ENCODE measurements at places on chromosomes 11 and 22.
A peak's percentile ranks its signal among the peaks of the same experiment; 100 is the strongest.

GRCh38 chr11:134337051-134337450 lies 5.3 kb downstream of the GLB1L2 start:
- DNase-seq, result no peak

DNA sequence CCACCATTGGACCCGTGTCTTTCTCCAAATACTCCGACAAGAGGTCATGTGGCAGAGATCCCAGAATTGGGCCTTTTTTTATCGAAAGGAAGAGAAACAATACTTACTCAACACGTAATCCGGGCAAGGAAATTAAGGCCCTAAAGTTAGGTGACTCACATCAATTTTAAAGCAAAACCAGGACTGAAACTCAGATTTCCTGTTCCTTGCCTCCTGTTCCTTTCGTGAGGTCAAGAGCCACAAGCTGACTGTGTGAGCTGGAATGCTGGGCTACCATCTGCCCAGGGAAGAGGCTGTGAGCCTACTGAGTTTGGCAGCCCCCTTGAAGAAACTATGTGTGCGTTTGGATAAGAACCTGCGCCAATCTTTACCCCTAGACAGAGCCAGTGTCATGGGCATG lies 27.1 kb upstream of the MRGPRX2 start:
- no peak for DNase-seq

- DNase-seq, result no peak
These were observed 99.9 kb downstream of the NECTIN1 start for GRCh38 chr11:119629085-119629484.

DNA sequence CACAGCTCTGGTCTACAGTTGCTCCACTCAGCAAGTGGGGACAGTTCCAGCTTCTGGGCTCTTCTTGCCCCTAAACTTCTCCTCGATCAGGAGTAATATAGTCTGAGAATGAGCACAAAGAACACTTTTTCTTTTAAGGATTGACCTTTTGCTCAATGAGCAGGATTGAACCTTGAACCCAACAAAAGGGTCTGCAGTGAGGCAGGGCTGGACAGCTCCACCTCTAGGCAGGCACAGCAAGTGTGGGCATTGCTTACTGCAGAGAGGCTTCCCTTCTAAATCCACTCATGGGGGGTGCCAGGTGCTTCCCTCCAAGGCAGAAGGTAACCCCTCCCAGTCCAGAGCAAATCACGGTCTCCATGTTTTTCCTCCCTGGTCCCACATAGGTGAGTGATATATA lies 279.5 kb downstream of the ST3GAL4 start:
- no peak for DNase-seq

GRCh38 chr11:102436561-102436960 lies 16.0 kb downstream of the TMEM123 start:
- no peak for DNase-seq

DNA sequence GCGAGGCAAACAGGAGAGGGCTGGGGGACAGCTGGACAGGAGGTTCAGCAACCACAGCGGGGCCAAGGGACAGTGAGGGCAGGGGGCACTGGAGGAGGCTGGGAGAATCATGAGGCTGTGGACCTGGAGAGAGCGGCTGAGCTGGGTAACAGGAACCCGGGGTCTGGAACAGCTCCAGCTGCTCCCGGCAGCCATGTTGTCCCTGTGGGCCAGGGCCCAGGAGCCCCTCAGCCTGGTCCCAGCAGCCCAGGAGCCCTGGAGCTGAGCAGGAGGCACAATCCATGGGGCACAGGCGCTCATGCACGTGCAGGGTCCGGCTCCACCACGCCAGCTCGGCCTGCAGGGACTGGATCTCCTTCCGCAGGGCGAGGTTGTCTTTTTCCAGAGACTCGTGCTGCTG lies 7.4 kb downstream of the BATF2 start:
- no peak for DNase-seq

- DNase-seq, result peak; percentile 82
These were observed at the start of gene FADD for GRCh38 chr11:70202920-70203750. Gene FADD, plus strand, starts transcription at chr11:70203296. Its CDS starts 164 bp downstream, at chr11:70203460.

- DNase-seq, result no peak
These were observed 91.2 kb downstream of the GRIA4 start for GRCh38 chr11:105701098-105701497.

GRCh38 chr11:88629496-88629895 lies 292.0 kb upstream of the CTSC start:
- no peak for DNase-seq

DNA sequence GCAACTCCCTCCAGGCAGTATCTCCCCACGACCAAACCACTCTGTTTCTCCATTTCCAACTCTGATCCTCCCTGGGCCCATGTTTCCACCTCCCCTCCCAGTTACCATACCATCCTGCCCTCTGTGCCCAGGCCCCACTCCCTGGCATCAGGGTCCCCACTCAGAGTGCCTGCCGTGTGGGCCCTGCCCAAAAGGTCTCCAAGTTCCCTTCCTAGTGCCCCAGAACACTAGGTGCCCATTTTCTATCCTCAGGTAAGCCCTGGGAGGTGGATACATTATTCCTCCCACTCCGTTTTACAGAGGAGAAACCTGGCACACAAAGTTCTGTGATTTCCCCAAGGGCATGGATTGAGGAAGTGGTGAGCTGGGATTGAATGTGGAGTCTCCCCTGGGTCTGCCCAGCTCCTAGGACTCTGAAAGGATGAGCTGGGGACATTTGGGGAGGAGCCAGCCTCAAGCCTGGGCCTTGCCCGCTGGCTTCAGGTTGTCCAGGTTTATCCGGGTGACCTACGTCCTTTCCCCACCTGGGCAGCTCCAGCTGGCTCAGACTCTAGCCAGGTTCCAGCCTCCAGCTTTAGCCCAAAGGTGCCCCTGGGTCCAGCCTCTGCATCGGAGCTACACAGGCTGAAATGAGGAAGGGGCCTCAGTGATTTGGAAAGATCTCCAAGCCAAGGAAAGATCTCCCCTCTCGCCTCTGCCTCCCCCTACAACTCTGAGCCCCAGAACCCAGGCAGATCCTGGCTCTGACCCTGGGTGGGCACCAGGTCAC lies 2.2 kb upstream of the GSTT4 start:
- no peak for DNase-seq

DNA sequence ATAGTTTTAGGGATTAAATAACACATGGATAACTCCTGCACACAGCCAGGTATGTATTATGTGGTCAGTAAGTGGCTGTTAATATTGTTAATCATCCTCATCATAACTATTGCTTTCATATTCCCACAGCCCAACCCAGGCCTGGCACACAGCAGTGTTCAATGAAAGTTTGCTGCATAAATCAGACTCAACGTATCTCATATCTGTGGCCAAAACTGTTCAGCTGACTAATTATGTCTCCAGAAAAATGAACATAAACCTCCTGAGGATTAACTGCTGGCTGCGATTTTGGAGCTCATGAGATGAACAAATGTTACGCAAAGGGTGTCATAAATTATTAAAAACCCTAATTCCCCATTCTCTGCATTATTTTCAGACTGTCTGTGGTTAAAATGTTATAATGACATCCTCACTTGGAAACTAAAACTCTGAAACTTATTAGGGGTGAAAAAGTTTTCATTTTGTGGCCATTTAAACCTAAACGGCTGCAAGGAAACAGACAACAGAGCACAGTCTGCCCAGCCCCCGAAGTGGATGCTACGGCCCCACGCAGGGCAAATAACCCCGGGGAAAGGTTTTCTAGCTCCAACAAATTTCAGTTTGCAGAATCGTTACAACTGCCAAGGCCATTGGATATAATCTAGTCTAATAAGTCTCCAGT lies 17.3 kb downstream of the ABCC8 start:
- no peak for DNase-seq

- DNase-seq, result peak; percentile 34
These were observed 325.7 kb downstream of the SHANK2 start for GRCh38 chr11:70926543-70927201.

- no peak for DNase-seq
These were observed 89.0 kb downstream of the APIP start for GRCh38 chr11:34827228-34827627.

DNA sequence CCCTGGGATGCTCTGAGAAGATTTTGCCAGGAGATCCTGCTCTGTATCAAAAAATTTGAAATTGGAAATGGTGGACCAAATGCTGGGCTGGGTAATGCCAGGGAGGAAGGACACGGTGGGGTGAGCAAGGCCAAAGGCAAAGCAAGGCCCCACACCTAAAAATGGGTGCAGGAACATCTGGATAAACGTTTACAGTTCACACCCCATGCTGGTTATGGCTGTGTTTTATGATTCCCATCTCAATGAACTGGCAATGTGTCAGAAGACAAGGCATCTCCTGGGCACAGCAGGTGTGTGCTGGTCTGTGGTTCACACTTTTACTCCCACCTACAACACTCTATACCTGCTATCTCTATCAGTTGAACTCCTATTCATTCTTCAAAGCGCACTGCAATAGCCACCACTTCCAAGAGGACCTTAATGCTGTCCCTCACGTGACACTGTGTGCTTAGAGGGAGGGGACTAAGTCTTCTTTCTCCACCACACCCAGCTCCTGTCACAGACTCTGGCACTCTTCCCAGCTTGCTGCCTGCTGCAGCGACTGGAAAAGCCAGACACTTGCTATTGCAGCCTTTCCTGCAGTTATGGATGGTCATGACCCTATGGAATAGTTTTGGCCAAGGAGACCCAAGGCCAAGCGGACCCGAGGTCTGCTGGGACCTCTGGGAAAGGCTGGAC lies 277.5 kb downstream of the CTTN start:
- DNase-seq, result no peak

- DNase-seq, result no peak
These were observed 858.4 kb downstream of the NTM start for GRCh38 chr11:132228746-132229325.

DNA sequence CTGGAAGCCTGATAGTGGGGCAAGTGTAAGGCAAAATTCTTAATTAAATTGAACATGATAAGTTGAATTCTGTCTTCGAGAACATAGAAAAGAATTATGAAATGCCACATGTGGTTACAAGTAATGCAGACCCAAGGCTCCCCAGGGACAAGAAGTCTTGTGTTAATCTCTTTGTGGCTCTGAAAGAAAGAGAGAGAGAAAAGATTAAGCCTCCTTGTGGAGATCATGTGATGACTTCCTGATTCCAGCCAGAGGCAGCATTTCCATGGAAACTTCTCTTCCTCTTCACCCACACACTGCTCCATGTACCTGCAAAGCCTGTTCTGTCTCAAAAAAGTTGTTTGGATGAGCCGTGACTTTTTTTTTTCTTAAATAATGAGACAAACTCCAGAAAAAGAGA lies 1.9 kb upstream of the TYR start:
- DNase-seq, result no peak

DNA sequence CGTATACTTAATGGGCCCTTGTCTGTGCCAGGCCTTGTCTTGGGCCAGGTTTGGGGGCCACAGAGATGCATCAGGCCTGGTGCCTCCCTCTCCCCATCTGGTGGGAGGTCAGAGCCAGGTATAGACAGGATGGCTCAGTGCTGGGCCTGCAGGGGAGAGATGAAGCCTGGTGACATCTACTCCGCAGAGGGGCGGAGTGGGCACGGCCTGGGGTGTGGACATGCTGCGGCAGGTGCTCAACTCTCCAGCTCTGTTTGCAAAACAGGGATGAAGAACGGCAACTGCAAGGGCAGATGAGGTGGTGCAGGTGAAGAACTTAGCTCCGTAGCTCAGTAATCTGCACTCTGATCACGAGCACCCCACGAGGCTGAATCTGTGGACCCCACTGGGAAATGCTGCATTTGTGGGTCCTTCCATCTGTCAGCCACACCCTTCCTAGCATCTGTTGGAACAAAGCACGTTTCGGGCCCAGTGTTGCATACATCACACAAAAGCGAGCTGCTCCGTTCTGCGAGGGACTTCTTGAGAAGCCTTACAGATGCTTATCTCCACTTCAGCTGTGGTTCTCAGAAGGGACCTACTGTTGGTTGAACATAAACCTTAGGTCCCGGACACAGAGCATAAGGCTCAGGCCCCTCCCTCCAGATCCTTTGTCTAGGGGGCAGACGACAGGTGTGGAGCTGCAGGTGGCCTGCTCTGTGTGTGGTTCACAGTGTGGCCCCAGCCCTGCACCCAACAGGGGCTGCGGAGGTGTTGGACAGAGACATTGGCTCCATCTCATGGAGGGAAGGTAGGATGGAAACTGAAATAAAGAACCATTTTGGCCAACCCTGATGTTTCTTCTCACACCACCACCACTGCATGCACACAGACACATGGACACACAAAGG lies 78.3 kb downstream of the LRRC32 start:
- no peak for DNase-seq

GRCh38 chr22:23205339-23206049 lies 25.2 kb downstream of the BCR start:
- no peak for DNase-seq

GRCh38 chr11:16738947-16739815 lies 734 bp downstream of the C11orf58 start:
- DNase-seq, result no peak

GRCh38 chr11:6498121-6498520 lies 1.0 kb downstream of the DNHD1 start:
- no peak for DNase-seq

- DNase-seq, result no peak
These were observed 123.8 kb downstream of the LARGE1 start for GRCh38 chr22:33796494-33796893.

DNA sequence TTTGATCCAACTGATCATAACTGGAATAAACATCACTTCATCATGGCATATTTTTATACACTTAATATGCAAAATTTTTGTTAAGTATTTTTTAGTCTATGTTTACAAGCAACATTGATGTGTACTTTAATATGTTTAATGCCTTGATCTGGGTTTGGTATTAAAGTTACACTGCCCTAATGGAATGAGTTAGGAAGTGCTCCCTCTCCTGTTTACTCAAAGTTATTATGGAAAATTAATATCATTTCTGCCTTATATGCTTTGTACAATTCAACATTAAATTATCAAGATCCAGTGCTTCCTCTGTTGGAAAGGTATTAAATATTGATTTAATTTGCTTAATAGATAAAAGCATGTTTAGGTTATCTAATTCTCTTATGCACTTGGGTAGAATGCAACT lies 927.3 kb upstream of the RAG2 start:
- no peak for DNase-seq

- DNase-seq, result no peak
These were observed 877.0 kb downstream of the OPCML start for GRCh38 chr11:132655187-132655855.

- DNase-seq, result no peak
These were observed 58.7 kb upstream of the SLN start for GRCh38 chr11:107770551-107770951.

DNA sequence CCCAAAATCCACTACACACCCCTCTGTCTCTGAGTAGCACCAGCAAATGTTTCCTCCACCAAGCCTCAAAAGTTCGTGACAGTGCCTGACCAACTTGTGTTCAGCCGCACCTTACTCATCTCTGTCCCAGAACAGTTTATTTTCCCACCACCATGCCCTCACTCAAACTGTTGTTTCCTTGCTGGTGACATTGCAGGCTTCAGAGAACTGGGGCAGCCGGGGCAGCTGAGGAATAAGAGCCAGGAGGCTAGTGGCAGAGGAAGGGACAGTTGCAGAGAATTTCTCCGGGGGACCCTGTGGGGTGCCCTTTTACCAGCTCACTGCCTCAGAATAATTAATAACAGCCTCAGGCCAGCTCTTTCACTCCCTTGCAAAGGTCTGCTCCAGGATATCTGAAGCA lies 709 bp upstream of the KCNE3 start:
- DNase-seq, result no peak

GRCh38 chr11:1297011-1297575 lies 12.3 kb downstream of the TOLLIP start:
- DNase-seq, result no peak

GRCh38 chr22:44127356-44127755 lies 53.4 kb upstream of the PARVG start:
- DNase-seq, result no peak

- no peak for DNase-seq
These were observed 42.5 kb downstream of the CABIN1 start for GRCh38 chr22:24053481-24054226.
